ENCODE measurements at places on chromosomes 6 and 20.

- no peak for DNase-seq
Observed at GRCh38 chr20:63384336-63384735, 23.2 kb upstream of the CHRNA4 start.

GRCh38 chr20:51818479-51819008, 16.2 kb upstream of the SALL4 start:
- DNase-seq, result no peak

- DNase-seq, result no peak
Observed at GRCh38 chr20:57605045-57605444, 15.2 kb downstream of the ZBP1 start.

DNA sequence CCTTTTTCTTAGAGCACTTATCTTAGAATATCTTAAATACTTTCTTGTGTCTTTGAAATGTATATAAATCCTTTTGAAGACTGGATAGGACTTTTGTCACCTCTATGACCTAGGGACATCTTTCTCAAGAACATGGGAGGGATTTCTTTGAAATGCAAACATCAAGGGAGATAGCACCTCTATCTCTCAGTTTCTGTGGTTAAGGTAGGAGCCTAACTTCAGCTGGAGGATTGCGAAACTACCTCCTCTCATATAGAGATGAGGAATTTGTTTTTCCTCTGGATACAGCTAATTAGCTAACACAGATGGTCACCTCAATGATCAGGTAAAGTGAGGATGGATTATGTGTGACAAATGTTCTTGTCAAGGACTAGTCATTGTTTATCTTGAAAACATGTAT, 631.3 kb upstream of the IMPG1 start:
- no peak for DNase-seq

DNA sequence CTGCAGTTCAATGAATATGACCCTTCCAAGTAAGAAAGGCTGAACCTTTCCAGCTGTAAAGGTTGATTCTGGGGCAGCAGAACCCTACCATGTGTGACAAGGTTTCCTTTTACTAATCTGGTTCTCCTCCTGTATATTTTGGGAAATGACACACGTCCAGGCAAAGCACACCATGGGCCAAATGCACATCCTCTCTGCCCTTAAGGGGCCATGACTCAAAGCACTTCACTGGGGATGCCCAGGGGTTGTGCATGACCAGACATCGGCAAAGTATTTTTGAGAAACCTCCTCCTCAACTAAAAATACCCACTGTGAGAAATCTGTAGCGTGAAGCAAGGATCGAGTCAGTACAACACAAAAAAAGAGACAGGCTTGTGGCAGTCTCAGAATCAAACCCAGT, 174.7 kb downstream of the BACH2 start:
- DNase-seq, result no peak

GRCh38 chr20:58658760-58659159, 7.7 kb downstream of the STX16 start:
- DNase-seq, result no peak

DNA sequence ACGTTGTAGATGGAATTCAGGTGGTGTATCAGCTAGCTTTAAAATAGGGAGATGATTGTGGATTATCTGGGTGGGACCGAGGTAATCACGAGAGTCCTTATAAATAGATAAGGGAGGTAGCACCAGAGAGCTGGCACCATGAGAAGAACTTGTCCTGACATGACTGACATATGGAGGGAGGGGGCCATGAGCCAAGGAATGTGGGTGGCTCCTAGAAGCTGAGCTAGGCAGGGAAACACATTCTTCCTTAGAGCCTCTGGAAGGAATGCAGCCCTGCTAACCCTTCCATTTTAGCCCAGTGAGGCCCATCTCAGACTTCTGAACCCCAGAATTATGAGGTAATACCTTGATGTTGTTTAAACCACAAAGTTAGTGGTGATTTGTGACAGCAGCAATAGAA, 321.1 kb upstream of the SULF2 start:
- no peak for DNase-seq

DNA sequence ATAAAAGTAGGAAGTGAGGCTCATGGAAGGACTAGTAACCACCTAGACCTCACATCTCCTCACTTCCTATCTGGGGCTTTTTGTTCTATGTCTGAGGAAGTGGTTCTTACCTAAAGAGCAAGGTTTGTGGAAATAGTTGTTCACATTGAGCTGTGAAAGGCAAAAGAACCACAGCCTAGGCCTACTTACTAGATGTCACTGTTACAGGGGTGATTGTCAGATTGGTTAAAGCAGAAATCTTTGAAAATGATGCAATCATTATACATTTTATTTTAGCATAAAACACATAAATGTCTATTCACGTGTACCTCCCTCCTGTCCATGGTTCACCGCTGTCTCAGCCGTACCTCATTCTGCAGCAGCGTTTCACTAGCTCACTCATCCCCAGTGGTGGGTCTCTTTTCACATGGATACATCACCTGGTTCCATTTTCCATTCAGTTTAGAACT, 268.8 kb downstream of the TMEM242 start:
- no peak for DNase-seq

GRCh38 chr6:96749891-96750290, 87.4 kb downstream of the GPR63 start:
- DNase-seq, result no peak

- DNase-seq, result no peak
Observed at GRCh38 chr6:124741341-124741740, 220.9 kb upstream of the RNF217 start.

DNA sequence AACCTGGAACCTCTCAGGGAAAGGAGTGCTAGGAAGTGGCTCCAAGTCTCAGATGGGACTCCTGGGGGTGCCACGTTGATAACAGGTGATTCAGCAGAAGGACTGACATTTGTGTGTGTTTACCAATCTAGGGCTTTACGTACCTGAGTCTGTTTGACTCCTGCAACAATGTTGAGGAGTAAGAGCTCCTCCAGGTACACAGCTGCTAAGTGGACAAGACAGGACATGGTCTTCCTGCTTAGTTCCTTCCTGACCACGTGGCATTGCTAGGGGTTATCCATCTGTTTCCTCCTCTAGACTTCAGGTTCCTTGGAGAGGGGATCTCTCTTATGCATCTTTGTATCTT, 164.5 kb upstream of the SLC24A3 start:
- DNase-seq, result no peak

GRCh38 chr6:36973190-36973589, 12.8 kb downstream of the MTCH1 start:
- DNase-seq, result no peak

DNA sequence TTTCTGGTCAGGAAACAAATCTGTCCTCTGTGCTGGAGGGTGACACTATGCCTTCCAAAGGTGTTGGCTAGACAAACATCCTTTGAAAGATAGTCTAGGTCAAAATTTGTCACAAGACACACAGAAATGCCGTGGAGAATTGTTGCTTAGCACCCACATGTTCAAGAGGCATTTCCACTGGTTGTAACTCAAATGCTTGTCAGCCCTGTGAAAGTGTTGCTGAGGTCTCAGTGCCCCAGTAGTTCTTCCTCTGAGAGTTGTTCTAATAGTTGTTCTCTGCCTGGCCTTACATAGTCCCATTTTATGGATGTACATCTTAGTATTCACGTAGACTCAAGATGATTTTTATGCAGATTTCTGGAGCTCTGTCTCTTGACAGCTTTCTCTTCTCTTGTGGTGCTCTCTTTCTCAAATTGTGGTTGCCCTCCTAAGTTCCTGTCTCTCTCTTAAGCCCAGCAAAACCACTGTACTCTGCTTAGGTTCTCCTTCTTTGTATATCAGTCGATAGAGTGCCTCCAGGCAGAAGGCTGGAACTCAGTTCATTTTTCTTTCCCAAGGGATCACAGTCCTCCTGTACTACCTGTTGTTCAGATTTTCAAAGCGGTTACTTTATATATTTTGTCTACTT, 39.5 kb upstream of the REV3L start:
- DNase-seq, result no peak

GRCh38 chr6:113137426-113137825, 719.7 kb upstream of the MARCKS start:
- DNase-seq, result no peak

Measured in fibroblast of skin of left quadriceps (primary cell).